ENCODE measurements at places on chromosomes 3 and 15.

DNA sequence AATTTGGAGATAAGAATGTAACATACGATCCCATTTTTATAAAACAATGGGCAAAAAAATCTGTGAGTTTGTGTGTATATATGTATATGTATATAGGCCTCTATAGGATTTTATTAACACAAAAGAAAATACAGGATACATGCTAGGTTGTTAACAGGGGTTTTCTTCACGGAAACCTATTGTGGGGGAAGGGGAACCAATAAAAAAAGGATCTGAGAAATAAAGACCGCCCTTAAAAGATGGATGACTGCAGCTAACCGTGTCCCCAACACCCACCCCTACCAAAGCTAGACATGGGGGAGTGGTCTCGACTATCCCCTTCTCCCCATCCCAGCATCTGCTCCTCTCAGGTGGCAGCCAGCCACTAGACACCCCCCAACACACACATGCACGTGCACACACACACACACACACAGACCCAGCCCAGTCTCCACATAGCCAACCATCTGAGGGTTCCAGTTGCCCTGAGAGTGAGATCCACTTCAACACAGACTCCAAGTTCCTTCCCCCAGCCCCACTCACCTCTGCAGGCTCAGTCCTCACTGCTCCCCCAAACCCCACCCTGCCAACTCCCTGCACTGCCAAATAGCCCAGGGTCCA is 132.9 kb downstream of the TPRA1 start:
- DNase-seq: no peak

- DNase-seq: no peak
Observed at GRCh38 chr15:71899674-71900073, 89.3 kb downstream of the NR2E3 start.

DNA sequence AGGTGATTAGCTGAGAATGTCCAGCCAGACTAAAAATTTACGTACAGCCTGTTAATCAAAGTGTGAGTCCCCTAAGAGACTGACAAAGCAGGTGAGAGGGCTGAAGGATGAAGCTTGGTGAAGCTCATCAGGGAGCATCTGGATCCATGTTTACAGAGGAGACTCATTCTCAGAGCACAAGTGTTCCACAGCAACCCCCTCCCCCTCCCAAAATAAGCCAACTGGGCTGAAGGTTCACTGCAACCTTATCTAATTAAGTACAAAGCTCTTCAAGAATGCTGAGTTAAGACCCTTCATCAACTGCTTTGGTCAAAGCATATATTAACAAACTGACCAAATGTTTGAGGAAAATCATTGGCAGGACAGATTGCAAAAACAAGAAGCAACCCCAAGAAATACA is 262.6 kb upstream of the ZNF385D start:
- DNase-seq: no peak

- no peak for DNase-seq
Observed at GRCh38 chr3:189372243-189372642, 200.5 kb downstream of the TPRG1 start.

DNA sequence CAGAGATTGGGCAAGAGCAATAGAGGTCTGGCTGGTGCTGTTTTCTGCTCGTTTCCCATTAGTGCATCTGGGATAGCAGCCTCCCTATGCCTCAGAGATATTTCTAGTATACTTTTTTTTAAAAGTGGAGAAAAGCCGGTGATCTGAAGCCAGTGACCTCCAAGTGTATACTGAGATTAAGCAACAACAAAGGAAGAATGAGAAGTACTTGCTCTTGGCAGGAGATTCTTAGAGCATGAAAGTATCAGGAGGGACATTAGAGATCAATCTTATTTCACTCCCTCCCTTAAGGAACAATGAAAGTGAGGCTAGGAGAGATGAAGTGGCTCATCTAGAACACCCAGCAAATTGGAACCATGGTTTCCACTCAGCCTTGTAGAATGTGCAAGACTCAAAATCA is 423.3 kb downstream of the SOX2 start:
- DNase-seq: no peak

GRCh38 chr3:112740835-112741234 is 99.9 kb upstream of the CCDC80 start:
- DNase-seq: no peak
